ENCODE measurements at places on chromosomes 12 and 14.

DNA sequence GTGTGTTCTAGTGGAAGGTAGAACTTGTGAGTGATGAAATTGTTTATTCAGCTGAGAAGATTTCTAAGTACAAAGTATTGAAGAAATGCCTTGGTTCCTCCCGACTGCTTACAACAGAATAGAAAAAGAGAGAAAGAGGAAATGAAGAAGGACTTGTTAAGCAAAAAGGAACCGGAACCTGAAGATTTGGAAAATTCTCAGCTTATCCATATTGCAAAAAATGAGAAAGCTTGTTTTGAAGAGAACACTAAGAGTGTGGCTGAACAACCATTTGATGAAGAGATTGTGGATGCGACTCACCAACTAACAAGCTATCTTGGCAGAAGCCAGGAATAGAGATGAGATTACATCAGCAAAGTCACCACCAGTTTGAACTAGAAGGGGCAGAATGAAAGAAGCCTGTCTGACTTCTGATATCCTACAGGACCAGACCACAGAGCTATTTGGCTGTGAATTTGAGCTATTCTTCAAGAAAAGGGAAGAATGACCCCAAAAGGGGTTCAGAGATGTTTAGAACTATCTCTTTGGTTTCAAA is 15.1 kb downstream of the NDUFA9 start:
- DNase-seq: no peak

GRCh38 chr12:107374161-107374840 is 281.0 kb upstream of the CRY1 start:
- no peak for DNase-seq

- no peak for DNase-seq
Observed at GRCh38 chr12:98074286-98074685, 441.1 kb upstream of the TMPO start.

GRCh38 chr12:129928643-129929042 is 24.8 kb upstream of the TMEM132D start:
- no peak for DNase-seq

DNA sequence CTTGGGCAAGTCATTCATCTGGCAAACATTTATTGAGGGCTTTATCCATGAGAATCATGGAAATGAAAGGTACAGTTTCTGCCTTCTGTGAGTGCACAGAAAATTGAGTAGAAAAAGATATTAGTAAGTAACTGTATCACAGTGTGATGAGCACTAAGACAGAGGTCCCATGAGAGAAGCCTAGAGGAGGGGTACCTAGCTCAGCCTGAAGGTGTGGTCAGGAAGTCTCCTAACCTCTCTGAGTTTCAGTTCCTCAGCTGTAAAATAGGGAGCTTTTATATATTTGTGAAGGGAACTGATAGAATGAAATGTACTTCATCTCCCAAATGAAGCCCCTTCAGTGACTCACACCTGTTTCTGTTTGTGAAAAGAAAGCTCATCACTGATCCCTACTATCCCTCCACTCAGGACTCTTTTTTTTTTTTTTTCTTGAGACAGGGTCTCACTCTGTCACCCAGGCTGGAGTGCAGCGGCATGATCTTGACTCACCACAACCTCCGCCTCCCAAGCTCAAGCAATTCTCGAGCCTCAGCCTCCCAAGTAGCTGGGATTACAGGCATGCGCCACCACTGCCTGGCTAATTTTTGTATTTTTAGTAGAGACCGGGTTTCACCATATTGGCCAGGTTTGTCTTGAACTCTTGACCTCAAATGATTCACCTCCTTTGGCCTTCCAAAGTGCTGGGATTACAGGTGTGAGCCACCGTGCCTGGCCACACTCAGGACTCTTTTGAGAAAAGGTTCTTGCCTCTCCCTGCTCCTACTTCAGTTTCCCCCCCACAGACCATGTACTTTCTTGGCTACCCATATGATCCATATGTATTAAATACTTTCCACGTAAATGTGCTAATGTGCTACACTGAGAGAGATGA is 93.7 kb upstream of the FUT8 start:
- DNase-seq: no peak

- peak; percentile 3 for DNase-seq
Observed at GRCh38 chr12:5171701-5172100, 128.0 kb downstream of the KCNA5 start.

DNA sequence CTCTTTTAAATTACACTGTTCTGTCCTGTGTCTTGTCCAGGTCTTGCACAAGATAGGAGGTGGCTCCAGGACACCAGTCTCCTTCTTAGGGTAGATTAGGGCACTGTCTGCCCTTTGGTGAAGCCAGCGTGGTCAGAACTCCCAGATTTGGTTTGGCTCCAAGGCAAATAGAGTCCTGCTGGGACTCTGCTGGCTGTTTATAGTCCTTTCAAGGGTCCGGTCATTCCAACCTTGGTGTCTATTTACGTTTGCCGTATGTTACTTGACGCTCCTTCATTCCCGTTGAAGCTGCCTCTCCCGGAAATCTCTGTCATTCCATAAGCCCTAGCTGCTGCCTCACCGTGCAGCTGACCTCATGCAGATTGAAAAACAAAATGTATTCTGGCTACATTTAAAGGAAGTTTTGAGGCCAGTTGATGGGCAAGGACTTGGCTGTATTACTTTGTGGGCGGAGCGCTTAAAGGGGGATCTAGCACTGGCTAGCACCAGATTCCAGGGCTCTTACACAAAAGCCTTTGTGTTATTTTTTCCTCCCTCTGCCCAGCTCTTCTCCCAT is 180.6 kb downstream of the AKAP6 start:
- DNase-seq: no peak

GRCh38 chr12:100797246-100797645 is 2.7 kb downstream of the ANO4 start:
- DNase-seq: no peak

DNA sequence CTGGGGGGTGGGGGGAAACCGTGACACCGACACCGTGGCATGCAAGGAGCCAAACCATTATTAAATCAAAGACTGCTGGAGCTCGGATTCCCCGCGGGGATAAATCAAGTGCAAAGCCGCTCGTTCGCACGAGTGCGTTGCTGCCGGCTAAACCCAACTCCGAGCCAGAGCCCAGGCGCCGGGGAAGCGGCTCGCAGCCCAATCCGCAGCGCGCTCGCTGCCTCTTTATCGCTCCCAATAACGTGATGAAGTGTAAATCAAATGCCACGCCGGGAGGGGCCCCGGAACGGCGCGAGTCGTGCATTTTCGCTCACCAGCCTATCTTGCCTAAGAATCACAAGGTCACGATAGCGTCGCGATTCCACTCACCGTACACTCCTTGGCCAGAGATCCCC is 1.3 kb downstream of the MDGA2 start:
- DNase-seq: no peak

GRCh38 chr14:24079491-24080141 is 8.3 kb downstream of the CPNE6 start:
- peak; percentile 90 for DNase-seq

DNA sequence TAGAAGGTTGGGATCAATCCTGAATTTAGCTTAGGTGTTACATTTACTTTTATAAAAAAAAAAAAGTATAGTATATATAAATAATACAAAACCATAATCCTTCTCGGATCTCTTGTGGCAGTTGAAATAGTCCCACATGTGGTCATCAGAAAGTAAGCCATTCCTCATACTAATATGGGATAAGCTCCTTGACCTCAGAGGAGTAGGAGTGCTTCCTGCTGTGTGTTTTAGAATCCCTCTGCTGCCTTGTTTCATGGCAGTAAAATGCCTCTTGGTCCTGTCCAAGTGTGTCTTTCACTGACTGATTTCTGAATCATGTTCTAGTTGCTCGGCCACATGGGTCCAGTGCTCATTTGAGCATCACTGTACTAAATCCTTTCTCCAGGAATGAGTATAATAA is 117.0 kb downstream of the NTN4 start:
- no peak for DNase-seq

- DNase-seq: peak; percentile 44
Observed at GRCh38 chr12:107378609-107379008, 285.3 kb upstream of the CRY1 start.

- DNase-seq: no peak
Observed at GRCh38 chr12:111339321-111339938, 29.5 kb downstream of the PHETA1 start.

- DNase-seq: no peak
Observed at GRCh38 chr12:38544330-38545066, 227.9 kb downstream of the ALG10B start.

DNA sequence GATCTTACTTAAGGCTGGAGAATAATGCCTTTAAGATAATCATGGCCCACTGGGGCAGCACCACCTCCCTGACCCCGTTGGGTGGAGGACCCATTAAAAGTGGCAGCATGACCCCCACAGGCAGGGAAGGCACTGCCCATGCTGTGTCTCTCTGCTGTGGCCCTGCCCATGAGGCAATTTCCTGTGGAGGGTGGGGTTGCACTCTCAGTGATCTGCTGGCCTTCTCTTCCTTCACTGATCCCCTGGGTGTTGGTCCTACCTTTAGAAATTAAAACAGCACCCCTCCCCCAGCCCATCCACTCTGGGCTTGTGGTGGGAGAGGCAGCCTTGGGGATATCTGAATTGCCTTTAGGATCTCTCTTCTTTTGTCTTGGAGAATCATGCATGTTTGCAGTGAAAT is 17.3 kb downstream of the KLRK1 start:
- no peak for DNase-seq

DNA sequence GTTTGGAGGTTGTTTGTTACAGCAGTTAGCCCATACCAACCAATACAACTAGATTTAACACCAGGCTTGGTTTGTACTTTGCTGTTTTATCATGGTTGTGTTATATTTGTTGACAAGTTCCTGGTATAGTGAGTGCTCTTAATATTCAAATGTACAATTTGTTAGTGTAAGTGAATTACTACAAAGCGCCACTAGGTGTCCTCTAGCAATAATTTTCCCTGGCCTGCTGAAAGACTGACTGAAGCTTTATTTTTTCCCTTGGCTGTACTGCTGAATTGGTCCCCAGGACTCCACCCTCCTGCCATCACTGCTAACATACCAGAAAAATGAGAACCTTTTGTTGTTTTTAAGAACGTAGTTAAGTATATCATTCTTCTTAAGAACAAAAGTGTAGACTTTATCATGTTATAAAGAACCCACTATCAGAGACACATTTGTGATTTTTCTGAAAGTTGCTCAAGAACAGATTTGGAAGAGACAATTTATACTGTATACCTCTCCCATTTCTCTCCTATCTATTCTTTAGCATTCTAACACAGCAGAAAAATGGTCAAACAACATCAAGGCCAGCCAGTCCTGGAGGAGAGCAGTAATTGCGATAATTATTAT is 75.3 kb upstream of the FAR2 start:
- DNase-seq: peak; percentile 86

DNA sequence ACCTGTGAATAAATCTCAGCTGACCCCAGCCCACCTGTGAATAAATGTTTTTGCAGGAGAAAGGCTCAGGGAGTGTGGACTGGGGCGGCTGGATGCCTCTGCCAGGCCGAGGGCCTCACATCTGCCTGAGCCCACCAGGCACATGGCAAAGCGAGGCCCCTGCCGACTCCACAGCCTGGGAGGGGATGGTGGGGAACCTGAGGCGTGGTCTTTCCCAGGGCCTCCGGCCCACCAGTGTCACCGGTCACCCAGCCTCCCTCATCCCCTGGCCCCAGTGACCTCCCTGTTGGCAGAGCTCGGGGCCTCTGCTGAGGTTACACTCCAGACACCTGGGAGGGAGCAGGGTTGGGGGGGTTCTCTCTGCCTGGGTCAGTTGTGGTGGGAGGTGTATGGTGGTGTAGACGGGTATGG is 8.2 kb downstream of the NOC4L start:
- DNase-seq: no peak

DNA sequence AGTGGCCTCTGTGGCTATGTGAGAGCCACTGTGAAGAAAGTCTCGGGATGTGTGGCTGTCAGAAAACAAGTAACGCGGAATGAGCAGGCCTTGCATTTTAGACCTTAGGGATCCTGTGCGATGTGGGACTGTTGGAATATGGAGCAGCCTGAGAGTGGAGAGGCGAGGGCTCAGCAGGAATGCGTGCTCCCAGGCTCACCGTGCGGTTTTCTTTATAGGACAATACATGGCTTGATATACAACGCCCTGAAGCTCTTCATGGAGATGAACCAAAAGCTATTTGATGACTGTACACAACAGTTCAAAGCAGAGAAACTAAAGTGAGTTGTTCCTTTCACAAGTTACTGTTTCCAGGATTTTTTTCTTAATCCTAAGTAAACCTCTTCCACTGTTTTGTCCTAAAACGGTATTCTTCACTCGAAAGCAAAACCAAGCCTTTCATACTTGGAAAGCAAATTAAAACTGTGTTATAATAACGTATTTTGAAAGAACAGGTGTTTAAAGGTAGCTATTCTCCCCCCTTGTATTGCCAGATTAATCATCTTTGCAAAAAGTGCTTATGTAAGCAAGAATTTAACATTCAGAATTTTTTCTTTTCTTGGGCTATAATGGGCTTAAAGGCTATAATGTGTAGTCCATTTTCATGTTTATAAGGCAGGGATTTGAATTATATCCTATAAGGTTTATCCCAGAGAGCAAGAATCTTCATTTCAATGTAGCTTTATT is 54.8 kb upstream of the DYNC1H1 start:
- no peak for DNase-seq
